ENCODE measurements at places on chromosomes 11 and 22.

DNA sequence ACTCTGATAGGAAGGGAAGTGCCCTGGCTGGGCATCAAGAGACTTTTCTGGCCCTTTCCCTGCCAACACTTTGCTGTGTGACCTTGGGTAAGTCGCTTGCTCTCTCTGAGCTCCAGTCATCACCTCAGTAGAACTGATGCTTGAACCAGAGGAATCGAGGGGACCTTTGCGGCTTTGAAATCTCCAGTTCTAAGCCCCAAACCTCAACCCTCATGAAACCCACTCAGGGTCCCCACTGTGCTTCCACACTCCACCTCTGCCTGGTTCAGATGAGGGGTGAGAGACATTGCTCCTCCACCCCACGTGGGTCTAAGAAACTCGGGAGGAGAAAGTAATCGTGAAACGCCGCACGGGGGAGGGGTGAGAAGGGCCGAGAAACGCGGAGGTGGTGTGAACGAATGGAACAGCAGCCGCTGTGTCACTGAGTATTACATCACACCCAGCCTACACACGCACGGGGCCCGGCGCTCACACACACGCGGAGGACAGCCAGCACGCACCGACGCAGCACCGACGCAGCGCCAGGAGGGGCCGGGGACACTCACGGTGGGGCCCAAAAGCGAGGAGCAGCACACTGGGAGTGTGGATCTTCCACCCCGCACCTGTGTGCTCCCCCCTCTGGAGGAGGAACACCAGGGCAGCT, 4.3 kb downstream of the RTN4RL2 start:
- no peak for DNase-seq

- DNase-seq, result no peak
Observed at GRCh38 chr11:78562398-78562797, 12.3 kb downstream of the NARS2 start.

DNA sequence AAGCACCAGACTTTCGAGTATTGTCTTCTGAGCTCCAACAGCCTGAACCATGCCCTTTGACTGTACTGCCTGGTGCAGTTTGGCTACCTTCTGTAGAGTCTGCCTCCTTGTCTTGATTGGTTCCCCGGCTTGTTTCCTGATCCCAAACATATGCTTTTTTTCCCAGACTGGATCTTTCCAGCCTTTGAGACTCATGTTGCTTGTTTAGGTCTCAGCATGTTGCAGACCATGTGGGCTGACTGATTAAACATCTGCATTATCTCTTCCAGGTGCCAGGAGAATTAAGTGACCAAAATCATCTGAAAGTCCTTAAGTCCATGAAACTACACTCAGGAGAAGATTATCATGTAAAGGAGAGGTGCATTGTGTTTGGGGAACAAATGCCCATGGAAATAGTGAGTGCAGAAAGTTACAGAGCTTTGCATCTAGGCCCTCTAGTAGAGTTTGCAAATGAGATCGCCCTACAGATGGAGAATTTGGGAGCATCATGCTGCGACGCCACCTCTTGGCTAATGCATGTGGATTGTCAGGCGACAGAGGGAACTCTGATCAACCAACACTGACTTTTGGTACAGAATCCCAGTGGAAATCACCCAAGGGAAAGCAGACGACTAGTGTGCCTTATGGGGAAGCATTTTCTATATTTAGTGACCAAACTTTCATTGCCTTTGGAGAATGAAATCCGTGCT, 188.8 kb downstream of the BLID start:
- DNase-seq, result no peak

DNA sequence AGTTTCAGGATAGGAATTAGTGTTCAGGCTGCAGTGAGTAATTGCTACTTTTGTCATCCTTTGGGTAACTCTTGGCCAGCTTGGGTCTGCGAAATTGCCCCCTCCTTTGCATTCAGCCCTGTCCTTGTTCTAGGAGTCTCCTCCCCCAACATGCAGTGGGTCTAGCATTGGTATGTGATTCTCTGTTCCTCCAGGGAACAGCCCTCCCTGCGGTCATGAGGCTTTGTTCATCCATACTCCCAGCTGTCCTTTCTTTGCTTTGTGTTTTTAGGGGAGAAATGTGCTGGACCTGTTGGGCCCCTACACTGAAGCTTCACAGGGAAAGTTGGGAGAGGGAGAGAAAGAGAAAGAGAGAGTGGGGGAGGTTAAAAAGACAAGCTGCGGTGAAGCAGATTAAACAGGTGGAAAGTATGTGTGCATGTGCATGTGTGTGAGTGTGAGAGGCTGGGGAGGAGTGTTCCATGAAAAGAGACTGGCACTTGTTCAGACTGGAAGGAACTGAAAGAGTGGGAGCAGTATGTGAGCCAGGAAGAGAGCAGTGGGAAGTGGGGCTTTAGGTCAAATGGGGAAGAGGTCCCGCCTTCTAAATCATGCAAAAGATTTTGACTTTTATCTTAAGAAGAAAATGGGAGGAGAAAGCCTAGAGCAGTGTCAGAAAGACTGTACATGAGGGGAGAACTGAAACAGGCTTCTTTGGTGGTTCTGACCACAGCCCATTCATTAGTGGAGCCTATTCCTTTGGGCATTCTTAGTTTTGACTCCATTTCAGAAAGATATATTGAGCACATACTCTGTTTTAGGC, 17.9 kb upstream of the SESN3 start:
- no peak for DNase-seq

DNA sequence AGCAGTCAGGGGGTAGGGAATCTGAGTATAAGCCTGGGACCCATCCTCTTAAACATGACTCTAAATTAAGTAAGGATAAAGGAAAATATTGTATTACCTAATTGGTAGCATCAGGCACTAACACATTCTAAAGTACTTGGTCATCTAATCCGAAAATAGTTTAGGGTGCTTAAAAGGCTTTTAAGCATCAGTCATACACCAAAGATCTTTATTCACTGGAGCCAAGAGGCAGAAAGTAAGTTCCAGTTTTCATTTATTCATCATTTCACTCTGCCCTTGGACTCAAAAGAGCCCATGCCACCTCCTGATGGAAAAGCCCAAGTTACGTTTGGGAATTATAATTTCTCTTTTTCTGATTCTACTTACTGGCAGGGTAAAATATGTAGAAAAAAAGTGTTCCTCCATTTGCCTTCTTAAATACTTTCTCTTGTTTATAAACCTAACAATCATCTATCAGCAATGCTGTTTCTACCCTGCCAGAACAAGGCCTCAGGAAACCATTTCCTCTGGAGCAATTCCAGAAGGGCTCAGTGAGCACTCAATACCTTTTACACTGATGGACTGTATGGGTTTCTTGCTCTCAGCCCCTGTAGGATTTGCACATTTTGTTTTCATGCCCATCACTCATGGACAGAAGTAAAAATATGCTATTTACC, 120.1 kb upstream of the SLC5A12 start:
- no peak for DNase-seq

GRCh38 chr11:11449327-11449726, 96.3 kb upstream of the CSNK2A3 start:
- DNase-seq, result no peak

- no peak for DNase-seq
Observed at GRCh38 chr11:113488931-113489351, 13.7 kb upstream of the DRD2 start.

- peak; percentile 58 for DNase-seq
Observed at GRCh38 chr22:50218996-50219727, 18.4 kb downstream of the SELENOO start.

GRCh38 chr11:11070976-11071375, 213.1 kb upstream of the ZBED5 start:
- no peak for DNase-seq

Data from NCI-H2081 (cell line).